ENCODE measurements at places on chromosomes 7 and 10.

DNA sequence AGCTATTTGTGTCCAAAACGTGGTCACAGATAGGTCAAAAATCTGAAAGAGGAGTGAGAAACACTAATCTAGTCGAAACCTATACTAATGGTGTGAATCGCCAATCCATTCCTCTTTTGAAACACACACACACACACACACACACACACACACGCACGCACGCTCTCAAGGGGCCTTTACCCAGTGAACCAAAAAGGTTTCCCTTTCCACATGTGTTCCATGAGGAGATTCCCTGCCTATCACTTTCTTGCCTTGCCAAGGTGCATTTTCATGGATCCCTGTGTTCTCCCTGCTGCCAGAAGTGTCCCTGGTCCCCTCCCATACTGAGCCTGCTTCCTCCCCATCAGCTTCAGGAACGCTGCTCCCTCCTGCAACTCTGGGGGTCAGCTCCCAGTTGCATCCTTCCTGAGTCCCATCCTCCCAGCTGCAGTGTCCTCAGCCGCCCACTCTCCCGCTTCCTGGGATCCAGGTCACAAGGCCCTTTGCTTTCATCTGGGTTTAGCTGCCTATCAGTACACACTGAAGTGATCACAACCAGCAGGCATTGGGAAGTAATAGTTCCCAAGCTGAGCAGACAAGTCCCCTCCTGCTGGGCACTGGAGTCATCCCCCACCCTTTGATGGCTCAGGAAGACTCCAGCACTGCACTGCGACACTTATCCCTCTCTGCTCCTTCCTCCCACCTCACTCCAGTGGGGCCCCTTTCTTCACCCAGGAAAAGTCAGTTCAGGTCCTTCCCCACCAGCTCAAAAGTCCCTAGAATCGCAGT, 49.2 kb upstream of the KCNMA1 start:
- DNase-seq: no peak

DNA sequence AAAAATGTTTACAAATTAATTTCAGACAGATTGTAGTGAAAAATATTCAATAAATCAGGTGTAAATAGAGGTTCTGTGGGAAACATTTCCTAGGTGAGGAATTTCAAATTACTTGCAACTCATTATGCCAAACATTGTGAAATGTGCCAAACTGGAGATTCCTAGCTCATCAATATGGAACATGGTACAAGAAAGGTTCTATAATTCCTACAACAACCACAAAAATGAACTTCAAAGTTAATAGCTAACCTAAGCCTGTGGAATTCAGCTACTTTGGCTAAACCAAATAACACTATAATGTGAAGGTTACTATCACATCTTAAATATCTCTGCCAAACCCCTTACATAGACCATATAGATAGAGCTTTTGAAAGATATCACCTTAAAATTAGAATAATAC, 223.3 kb upstream of the HGF start:
- no peak for DNase-seq

DNA sequence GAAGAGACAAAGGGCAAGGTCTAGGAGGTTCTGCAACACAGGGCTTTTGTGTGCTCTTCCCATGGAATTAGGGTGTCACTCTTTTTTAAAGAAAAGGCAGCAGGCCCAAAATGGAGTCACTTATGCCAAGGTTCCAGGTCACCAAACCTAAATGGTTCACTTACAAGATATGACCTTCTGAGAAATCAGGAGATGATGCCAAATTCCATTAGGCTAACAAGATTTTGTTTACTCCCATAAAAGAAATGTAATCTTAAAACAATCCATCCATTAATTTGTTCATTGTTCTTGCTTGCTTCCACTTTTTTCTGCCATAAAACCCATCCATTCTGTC, 158.1 kb downstream of the SNX13 start:
- no peak for DNase-seq

DNA sequence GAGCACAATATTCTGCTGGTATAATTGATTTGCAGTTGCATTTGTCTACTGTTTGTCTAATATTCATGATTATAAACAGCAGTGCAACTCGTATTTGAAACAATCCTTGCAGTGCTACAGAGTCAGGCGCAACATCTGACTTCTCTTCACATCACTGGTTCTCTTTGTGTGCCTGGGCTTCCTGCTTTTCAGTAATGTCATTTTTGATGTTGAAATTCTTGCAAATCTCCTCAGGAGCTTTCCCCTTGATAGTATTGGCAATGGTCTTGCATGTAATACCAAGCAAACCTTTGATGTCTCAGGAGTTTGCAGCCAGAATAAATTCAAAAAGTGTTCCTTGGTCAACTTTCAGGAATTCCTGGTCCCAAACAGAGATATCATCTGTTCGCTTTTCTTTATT, 20.2 kb downstream of the HPS6 start:
- DNase-seq: no peak
